Activated CD4-positive, CD25-positive, alpha-beta regulatory T cell treated with anti-CD3 and anti-CD28 coated beads, Interleukin-2, amount 50 U/mL, for 24 hours (primary cell): ENCODE measurements at places on chromosomes 7 and 10.

DNA sequence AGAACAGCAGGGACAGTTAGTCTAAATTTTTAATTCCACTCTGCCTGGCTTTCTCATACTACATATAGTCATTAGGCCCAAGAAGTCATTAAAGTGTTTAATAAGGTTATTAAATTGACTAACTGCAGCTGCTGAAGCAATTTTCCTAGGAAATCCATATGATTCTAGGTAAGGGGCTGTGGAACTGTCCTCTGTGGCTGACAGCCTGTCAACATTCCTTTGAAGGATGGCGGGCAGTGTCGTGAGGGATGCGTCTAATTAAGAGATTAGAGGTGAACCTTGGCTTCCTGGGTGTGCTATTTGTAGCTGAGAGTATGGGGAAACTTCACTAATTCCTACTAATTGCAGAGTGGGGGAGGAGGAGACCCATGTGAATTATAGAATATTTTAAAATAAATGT lies 64.6 kb downstream of the SNX10 start:
- ATAC-seq = no peak

DNA sequence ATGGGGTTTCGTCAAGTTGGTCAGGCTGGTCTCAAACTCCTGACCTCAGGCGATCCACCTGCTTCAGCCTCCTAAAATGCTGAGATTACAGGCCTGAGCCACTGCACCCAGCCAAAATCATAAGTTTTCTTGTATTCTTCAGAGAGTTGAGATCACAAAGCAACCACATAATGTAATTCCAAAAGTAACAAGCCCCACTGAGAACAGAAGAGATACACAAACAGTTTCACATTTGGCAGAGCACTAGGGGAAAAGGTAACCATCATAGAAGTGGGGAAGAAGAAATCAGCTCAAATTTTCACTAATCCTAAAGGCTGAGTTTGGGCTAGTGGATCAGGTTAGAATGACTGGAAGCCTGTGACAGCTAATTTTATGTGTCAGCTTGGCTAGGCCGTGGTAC lies 5.4 kb upstream of the CEP41 start:
- ATAC-seq = no peak

- no peak for ATAC-seq
Observed at GRCh38 chr7:7970531-7971307, 2.1 kb downstream of the GLCCI1 start.

- ATAC-seq = no peak
Observed at GRCh38 chr7:31077484-31078362, 25.6 kb downstream of the ADCYAP1R1 start.

DNA sequence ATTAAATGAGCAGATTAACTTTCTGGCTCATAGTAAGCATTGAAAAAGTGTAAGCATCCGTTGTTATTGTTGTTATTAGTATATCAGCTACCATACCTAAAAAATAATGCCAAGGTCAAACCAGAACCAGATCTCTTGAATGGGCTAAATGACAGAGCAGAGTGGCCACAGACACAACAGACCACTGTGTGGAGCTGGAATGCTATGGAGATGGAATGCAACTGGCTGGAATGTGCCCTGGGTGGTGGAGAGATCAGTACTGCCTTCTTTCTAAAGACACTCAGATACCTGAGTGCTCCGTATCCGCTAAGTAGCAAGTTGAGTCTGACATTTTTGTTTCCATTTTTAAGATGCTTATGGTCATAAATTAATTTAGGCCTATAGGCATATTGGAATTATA lies 20.5 kb upstream of the DNAJB12 start:
- ATAC-seq = no peak
